ENCODE measurements at places on chromosomes 13 and 19. TPM values are rescaled to one million over a fixed set of nuclear protein-coding genes. Genes with fewer than 3 reads are reported as not detected.

LAMP1 gene
- total RNA-seq: 110 TPM

DNA sequence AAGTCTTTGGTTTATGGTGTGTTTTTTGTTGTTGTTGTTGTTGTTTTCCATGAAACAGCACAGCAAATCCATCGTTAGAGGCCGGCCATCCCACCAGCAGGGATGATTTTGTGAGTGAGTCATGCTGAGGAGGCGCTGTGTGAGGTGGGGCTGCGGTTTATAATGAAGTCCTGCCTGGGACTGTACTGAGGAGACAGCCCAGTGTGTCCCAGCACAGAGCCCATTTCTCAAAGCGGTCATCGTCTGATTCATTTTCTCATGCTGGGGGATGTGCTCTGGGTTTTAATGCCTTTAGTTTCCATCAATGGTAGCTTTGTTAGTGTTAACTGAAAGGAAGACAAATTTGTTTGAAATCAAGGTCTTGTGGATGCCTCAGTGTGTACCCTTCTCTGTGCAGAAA, 129.3 kb upstream of the SERP2 start:
- H3K36me3 ChIP-seq: no peaks in the 10 kb centered on the region
- H3K4me3 ChIP-seq: no peak overlapping the region
- H3K4me1 ChIP-seq: no peaks in the 10 kb centered on the region
- H3K27me3 ChIP-seq: no peaks in the 10 kb centered on the region

DNA sequence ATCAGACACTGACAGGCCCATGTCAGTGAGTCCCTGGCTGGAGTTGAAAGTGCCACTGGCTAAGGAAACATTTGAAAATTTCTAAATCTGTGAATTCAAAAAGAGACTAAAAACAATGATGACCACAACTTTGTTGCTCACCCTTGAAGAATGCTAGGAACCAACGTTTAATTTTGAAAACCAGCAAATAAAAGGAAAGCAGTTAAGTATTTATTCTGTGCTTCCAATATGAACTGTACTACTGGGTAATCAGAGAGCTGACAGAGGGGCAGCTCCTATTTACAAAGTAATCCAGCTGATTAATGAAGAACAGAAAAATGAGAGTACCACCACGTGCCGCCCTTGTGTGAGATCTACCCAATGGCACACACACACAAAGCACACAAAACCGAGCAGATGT, 44.7 kb upstream of the LATS2 start:
- H3K27ac ChIP-seq: no peak overlapping the region
- no peaks in the 10 kb centered on the region for H3K27me3 ChIP-seq
- no peaks in the 10 kb centered on the region for H3K36me3 ChIP-seq

- no peak overlapping the region for H3K4me3 ChIP-seq
- no peak overlapping the region for H3K27ac ChIP-seq
- no peaks in the 10 kb centered on the region for H3K27me3 ChIP-seq
Measured at GRCh38 chr13:109427148-109427547, 359.2 kb downstream of the IRS2 start.

All from CD8-positive, alpha-beta memory T cell (primary cell).